ENCODE measurements at places on chromosomes 5 and 9.

- no peak for DNase-seq
Observed at GRCh38 chr9:83721509-83721908, 13.8 kb upstream of the UBQLN1 start.

- DNase-seq = no peak
Observed at GRCh38 chr9:116646661-116647514, 40.2 kb upstream of the TRIM32 start.

DNA sequence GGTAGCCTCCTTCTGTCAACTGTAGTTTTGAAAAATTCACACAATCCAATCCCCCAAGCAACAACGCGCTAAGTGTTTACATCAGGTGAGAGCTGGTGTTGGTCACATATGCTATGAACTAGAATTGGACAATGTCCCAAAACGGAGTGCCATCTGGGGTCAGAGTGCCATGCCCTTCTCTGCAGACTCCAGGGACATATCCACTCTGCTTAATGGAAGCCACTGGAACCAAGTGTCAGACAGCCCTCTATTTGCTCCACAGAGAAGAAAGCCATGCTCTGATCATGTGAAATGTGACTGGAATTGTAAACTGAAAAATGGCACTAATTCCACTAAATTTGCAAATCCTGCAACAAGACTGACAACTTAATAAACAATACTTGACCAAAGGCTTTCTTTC, 12.2 kb downstream of the ABCA1 start:
- no peak for DNase-seq

DNA sequence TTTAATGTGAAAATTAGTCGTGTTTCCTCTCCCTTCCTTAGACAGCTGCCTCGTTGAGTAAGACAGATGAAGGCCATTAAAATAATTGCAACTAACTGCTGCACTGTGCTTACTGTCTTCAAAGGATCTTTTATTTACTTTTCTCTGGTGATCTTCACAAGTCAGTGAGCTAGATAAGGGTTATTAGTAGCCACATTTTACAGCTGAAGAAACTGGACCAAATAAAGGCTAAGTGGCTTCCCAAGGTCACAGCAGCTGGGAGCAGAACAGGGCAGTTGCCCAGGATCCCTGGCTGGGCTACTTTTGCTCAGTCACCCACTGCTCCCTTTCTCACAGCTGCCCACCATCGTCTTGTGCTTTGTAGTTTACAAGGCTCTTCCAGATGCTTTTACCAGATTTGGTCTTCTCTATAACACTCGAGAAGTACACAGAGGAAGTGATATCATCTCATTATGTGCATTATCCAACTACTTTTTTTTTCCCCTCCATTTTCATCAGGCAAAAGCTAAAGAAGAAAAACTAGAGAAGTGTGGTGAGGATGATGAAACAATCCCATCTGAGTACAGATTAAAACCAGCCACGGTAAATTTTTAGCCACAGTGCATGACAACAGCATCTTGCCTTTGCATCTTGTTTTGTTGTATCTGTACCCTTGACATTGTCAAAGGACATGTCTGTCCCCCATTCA, 61.8 kb downstream of the ERAP1 start:
- DNase-seq = no peak

DNA sequence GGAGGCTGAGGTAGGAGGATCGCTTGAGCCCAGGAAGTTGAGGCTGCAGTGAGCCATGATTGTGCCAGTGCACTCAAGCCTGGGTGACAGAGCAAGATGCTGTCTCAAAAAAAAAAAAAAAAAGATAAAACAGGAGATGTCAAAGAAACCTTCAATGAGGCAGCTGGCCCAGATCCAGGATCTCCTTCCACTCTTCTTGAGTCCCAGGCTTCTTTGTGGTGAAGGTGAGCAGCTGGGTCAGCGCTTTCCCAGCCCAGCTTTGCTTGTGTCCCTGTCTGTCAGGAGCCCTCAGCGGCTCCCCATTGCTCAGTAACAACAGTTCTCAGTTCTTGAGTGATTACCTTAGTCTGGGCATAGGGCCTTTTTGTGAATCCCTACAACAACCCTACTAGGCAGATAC, 69.4 kb upstream of the PSD2 start:
- no peak for DNase-seq

DNA sequence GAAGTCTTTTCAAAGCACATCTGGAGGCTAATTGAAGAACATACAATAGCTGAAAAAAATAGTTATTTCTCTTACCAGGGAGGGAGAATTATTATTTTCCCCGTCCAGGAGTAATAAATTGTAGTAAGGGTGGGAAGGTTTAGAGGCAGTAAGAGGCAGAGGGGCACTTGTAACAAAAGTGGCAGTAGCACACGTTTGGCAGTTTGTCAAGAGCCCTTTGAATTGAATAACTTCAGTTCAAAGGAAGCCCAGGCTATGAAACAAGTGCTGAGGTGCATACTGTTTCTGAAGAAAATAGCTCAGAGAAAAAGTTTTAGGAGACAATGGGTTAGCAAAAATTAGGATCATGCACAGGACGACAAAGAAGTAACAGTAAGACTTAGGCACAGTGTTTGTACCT, 451.3 kb downstream of the LRRC70 start:
- DNase-seq = no peak

- DNase-seq = no peak
Observed at GRCh38 chr5:31754741-31755675, 116.1 kb downstream of the PDZD2 start.

- DNase-seq = no peak
Observed at GRCh38 chr5:1896602-1897376, 14.1 kb upstream of the IRX4 start.

DNA sequence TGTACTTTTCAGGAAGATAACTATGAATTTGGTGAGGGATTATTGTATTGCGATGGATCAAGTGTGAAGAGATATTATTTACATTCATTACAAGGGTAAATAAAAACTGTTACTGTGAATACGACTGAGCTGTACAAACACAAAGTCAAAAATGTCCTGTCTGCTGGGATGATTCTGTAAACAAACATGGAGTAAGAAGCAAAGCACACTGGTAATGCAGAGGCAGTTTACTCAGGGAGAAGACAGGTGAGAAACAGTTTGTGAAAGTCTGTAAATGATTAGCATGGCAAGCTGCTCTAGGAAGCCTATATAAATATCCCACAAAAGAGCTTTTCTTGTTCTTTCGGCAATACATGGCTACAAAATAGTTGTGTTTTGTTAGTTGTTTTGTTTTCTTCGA, 115.4 kb upstream of the GNA14 start:
- DNase-seq = no peak
